Head of caudate nucleus (tissue), 42 donors: ENCODE measurements at places on chromosomes 12 and 14.

GRCh38 chr14:94945615-94946014 is 175.7 kb upstream of the GSC start:
- DNase-seq: no peak

DNA sequence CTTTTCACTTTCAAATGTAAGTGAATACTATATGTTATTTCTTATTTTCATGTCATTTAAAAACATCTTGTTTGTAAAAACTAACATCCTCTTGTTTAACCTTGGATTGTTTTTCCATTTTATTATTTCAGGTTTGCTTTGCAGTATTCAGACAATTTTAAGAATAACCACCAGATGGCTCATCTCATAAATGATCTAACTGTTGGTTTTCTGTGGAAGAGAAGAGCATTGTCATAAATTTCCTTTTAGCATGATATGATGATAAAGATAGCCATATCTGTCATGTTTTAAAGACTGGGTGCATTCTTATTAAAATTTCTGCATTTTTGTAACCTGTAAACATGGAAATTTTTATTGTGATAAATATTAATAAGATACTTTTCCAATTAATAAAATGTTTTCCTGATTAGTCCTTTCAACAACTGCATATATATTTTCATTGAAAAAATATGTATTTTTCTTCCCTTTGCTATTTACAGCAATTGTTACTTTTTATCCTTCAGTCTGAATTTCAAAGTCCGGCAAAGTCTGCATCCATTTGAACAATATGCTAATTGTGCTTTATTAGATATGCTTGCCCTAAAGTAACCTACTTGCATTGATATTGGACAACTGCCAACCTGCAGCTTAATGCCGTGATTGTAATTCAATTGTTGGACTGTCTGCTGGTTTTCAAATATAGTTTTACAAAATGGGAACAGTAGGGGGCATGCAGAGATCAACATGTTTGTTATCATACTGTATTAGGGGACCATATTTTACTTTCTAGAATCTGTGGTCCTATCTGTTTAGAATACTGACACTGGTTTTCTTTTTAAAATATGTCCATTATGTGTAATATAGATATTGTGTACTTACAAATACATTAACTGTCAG is 163.4 kb downstream of the GARIN6 start:
- DNase-seq: no peak

- no peak for DNase-seq
These were observed 52.2 kb downstream of the SSH1 start for GRCh38 chr12:108805136-108805535.

GRCh38 chr12:123634142-123634561 is 523 bp downstream of the GTF2H3 start:
- DNase-seq: no peak

DNA sequence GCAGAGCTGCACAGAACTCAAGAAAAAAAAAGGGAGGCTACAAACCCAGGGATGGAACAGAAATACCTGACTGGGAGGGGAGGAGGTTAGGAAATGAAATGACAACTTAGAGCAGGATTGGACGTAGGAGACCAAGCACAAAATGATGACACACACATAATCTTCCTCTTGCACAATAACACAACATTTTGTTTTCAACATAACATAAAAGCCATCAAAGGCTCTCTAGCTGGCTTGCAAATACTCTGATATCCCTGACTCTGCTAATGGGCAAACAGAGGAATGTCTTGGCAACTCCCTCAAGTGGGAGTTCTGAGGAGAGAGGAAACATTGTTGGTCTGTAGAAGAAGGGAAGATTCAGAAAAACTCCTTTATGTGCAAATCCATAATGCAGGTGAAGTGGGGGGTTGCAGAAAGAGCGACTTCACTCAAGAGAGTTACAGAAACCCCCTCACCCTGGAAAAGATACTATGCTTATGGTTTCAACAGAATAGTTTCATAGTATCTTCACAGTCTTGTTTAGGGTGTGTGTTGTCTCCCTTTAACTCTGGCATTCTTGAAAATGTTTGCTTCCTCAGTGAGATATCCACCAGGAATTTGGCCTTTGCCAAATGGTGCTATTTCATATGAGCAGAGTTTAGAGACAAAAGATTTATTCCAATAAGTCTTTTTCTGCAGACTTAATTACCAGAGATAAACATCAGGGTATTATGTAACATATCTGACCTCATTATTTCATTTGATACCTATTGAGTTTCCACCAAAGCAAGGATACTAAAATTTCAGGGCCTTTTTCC is 43.8 kb upstream of the LTBP2 start:
- no peak for DNase-seq

DNA sequence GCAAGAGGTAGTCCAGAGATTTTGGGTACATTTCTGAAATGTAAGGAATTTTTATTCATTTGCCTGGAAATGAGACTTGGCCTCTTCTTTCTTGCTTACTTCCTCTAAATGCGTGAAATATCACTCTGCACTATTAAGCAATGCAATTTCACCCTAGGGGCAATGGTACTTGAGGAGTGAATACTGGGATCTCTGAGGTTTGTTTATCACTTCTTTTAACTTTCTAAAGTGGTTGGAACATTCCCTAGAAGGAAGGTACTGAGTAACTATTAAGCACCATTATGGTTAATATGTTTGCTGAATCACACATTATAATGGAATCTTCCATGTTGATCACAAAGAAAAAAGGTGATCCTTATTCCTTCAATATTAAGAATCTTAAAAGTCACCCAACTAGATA is 120.9 kb upstream of the CAND1 start:
- DNase-seq: no peak

- DNase-seq: no peak
These were observed 302.8 kb downstream of the FSCB start for GRCh38 chr14:44204061-44204835.

DNA sequence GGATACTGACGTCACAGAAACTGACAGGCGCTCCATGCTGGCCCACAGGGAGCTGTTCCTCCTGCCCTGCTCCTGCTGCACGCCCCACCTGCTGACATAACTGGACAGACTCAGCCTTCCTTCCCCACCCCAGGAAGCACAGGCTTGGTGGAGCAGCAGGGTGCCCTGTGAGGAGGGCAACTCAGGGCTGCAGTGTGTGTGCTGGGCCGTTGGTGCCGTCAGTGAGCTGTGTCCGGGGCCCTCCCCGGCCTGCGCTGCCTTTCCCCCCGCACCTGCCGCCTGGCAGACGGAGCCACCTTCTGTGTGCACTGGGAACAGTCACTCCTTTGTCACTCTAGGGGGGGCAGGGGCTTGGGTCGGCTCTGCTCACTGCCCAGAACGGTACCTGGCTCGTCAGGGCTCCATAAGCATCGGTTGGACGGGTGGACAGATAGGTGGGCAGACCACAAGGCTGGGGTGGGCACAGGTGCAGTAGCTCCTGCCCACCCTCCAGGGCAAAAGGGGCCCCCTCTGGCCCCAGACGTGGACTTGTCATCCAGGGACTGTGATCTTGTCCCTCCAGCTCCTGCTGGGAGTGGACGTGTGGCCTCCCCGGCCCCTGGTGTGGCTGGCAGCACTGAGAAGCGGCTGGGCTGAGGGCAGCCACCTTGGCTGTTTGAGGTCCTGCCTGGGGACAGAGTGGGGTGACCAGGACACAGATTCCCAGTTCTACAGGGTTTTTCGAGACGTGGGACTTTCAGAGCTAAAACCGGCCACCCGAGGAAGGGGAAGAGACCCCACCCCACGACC is 32.8 kb downstream of the FBRSL1 start:
- no peak for DNase-seq

- no peak for DNase-seq
These were observed 40.2 kb upstream of the CCDC196 start for GRCh38 chr14:66445936-66446335.

DNA sequence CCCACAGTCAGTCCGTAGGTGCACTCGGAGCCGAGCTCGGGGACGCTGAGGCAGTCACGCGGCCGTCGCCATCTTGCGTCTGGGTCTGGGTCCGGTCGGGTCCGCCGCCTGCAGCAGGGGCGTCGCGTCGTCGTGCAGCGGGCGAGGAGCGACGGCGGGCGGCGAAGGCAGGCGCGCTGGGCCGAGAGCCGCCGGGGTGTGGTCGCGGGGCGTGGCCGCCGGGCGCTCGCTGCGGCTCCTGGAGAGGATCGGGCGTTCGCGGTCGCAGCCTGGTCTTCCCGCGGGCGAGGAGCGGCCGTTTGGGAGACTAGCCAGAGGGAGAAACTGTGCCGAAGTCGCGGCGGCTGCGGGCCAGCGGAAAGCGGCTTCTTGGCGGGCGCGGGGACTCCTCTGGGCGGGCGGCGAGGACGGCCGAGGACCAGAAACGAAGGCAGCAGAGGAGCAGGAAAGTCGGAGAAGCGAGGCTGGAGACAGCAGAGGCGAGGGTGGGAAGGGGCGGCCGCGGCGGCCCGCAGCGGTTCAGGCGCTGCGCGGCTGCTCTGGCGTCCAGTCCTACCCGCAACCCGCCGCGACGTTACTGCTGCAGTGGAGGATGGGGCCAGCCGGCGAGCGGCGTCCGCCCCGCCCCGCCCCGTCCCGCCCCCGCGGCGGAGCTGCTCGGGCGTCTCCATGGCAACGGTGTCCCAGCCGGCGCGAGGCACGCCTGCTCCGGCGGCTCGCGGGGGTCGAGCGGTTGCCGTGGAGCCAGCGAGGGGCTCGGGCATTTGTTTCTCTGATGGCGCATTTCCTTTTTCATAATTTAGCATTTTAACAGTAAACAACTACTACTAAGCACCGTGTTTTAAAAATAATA is at the start of gene PNMA1:
TSS of gene PNMA1 (minus strand) at position 582 of the 853 bp plus-strand sequence. CDS start 745 bp downstream, outside the sequence.
- peak; percentile 92 for DNase-seq

- DNase-seq: no peak
These were observed 4.9 kb upstream of the CRIP2 start for GRCh38 chr14:105469456-105470349.

- DNase-seq: no peak
These were observed 149.9 kb upstream of the FBXO33 start for GRCh38 chr14:39582028-39582654.

DNA sequence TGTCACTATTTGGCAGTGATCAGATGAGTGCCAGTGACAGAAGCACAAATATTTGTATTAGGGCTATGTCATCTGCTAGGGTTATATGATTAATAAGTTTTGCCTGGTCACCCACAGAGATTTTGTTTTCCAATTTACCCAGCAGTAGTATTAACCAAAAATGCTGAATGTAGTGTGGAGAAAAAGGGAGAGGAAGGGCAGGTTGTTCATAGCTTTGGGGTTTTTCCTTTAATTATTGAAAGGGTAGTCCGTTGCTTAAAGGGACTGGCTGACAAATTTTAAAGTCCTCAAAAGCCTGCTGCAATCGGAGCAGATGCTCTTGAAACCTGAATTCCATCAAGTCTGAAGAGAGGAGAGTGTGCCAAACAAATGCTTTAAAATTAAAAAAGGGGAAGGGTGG is 237.9 kb upstream of the CCDC196 start:
- DNase-seq: no peak

GRCh38 chr14:58327019-58327418 is 28.7 kb downstream of the ARID4A start:
- DNase-seq: no peak

DNA sequence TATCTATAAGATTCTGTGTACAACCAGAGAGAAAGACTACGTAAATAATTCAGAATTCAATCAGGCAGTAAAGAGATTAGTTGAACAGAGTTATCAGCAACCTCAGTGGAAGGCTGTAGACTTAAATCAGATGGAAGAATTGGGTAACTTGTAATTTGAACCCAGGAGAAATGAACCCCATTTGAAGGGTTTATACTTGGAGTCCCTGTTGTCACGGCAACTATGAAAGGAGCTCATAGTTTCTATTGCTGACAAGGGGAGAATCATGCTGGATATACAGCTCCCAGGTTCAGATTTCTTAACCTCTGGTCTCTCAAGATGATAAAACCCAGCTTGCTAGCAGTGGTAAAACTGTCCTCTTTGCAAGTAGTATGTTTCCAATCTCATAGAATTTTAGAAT is 54.4 kb upstream of the BMP4 start:
- no peak for DNase-seq

DNA sequence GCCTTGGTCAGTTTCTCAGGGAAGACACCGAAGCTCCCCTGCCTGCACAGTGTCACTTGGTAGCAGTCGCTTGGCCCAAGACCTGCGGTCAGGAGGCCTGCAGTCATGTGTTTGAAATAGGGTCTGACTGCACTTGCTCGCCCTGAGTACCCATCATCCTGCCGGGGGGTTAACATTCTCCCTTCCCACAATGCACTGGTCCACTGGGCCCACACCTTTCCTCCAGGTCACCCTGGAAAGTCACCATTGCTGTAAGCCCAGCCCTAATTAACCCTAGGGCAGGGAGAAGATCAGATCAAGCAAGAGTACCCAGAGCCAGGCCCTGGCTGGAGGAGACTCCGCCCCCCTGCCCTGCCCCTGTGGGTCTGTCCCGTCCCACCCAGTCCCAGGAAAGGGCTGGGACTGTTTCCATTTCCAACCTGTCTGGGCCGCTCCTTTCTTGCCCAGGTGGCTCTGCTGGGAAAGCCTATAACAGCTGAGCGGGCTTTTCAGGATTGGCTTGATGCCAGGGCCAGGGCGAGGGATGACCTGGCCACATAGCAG is 87.1 kb downstream of the ZFP36L1 start:
- no peak for DNase-seq

DNA sequence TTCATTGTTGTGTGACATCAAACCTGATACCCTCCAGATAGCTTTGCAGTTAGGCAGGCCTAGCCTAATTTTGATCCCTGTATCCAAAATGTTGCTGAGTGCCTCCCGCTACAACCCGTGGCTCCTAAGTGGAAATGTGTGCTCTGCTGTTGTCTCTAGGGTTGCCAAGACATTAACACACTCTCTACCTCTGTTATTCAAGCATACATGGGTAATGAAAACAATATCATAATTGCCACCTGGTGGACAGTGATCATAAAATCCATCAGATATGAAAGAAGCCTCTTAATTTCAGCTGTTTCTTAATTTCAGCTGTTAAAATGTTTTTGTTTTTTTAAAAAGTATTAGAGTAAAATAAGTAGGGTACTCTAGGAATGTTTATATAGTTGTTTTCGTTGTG is 93.5 kb downstream of the PLEKHA5 start:
- DNase-seq: no peak

DNA sequence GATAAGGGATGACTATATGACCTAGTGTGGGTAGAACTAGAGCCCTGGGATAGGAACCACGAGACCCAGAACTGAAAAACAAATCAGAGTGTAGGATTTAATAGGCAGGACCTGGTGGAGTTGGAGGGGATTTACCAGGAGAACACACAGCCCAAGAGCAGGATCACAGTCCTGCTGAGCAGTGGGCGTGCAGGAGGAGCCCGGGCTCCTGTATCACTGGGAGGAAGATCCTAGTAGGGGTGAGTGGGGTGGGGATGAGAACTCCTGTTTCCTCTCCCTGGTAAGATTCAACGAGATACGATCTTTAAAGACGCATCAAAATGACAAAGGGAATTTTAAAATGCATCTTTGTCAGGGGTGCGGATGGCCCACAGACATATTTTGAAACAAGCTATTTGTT is 220.1 kb downstream of the GALC start:
- DNase-seq: no peak

DNA sequence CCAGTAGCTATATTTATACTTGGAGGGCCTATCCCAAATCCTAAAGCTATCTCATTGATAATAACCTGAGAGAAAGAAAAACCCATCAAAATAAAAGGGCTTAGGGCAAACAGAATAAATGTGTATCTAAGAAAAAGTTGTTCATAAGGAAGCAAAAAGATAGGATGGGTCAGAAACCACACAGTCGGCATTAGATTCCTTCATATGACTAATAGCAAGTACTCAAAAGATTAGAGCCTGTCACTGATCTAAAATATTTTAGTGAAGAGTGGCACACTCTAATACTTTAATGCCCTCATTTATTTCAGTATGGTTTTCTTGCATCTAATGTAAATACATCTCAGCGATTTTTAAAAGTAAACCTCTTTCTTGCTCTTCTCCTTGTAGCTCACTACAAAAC is 17.1 kb upstream of the NAV3 start:
- DNase-seq: no peak

GRCh38 chr12:40175045-40175444 is 49.8 kb upstream of the LRRK2 start:
- DNase-seq: no peak

GRCh38 chr12:90970471-90970870 is 15.5 kb upstream of the CCER1 start:
- DNase-seq: no peak
